ENCODE measurements at places on chromosomes 16 and 17.

GRCh38 chr17:1186214-1186820, 6.5 kb upstream of the ABR start:
- peak; percentile 34 for DNase-seq

DNA sequence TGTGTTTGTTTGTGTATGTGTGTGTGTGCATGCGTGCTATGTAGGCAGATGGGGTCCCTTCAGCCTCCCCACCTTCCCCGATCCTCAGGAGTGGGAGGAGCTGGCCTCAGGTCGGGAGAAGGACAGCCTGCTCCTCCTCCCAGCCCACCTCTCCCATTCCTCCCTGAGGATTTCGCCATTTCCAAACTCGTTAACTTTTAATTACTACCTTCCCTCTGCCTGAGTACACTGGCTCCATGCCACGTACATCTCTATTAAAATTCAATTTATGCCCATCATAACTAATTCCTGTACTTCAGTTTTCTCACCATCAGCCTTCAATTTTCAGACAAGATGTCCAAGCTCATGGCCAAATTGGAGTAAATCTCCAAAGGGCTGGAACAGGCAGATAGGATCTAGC, 148.6 kb downstream of the SDK2 start:
- DNase-seq = no peak

GRCh38 chr17:10130263-10130662, 68.1 kb downstream of the GAS7 start:
- no peak for DNase-seq

GRCh38 chr16:87344931-87345631, 27.9 kb upstream of the C16orf95 start:
- DNase-seq = no peak

DNA sequence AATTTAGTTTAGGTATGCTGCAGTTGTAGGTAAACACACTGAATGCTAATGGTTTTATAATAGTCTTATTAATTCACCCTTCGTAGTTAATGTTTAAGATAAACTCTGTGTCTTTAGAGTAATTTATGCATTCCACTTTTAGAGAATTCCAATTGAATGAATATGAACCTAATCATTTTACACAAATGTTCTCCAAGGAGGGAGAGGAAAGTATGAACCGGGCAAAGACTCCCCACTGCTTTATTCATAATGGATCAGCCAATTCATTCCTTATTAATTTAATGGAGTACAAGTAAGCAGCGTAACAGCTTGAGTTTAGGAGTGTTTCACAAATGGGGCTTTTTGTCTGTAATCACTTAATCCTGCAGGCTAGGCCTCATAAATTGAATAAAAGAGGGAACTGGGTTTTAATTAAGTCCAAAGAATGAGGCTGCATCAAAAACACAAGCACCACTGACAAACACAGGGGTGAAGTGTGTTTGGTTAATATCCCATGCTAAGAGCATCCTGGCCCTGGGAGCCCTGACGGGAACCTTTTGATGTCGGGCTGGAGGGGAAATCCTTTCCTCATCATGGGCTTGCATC, 375.7 kb upstream of the DYNLRB2 start:
- DNase-seq = no peak

GRCh38 chr17:44922746-44923470, 7.6 kb upstream of the GFAP start:
- no peak for DNase-seq

GRCh38 chr16:12569061-12569460, 234.6 kb downstream of the CPPED1 start:
- no peak for DNase-seq

All from AG08395 (cell line).